ENCODE measurements at places on chromosomes 11 and 22.

- DNase-seq = no peak
These were observed 40.3 kb upstream of the SHISAL1 start for GRCh38 chr22:44353041-44353440.

DNA sequence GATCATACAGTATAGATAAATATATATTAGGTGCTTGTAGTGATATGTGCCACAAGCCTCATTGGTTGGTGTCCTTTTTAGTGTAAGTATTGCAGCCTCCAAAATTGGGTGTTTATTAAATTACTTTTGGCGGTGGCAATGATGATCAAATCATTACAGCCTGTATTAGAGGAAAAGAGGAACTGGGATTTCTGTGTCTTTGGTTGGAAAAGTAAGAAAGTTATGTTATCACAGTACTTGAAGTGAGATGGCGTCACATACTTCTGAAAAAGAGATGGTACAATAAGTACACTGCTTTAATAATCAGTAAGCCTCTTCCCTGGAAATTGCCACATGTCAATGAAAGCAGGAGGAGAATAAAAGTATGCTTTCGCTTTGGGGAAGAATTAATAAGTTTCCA, 523 bp upstream of the MPZL3 start:
- DNase-seq = no peak

- DNase-seq = no peak
These were observed at the start of gene SPDYC for GRCh38 chr11:65170058-65170534. TSS of gene SPDYC (plus strand) at chr11:65170233. CDS start at chr11:65171358, 1,125 bp downstream.

GRCh38 chr22:39814899-39815298, 78.7 kb downstream of the ENTHD1 start:
- DNase-seq = no peak

- no peak for DNase-seq
These were observed 126.5 kb downstream of the VPREB1 start for GRCh38 chr22:22371031-22371541.

DNA sequence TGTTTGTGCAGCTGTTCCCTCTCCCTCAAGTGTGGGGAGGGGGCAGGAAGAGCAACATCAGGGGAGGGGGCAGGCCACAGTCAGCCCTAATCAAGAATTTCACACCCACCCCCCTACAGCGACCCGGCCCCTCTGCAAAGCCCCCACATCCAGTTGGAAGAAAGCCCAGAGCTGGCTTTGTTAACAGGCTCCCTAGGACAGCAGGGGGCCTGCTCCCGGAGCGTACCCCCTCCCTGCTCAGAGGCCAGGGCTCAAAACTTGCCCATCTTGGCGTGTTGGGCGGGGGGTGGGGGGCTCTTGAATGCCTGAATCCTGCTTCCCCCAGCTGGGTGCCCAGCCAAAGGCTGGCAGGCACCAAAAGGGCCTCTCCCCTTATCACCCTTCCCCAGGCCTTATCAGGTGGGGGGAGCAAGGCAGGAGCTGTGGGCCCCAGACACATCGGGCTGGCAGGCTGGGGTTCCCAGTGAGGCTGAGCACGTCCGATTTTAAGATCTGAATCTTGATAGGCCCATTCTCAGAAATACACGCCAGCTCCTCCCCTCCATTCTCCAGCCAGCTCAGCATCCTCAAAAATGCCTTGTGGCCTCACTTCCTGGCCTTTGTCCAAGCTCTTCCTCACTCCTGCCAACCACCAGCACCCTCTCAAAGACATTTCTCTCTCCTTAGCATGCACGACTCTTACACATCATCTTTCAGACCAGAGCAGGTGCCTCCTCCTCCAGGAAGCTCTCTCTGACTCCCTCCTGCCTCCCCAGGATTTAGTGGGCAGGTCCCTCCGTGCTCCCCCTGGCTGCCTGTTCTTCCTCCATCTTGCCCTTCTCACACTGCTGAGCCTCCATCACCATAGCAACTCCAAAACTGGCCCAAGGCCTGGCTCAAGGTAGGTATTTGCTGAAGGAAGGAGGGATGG, 384.8 kb downstream of the MN1 start:
- no peak for DNase-seq

- DNase-seq = no peak
These were observed 5.0 kb downstream of the MPST start for GRCh38 chr22:37024339-37025157.

DNA sequence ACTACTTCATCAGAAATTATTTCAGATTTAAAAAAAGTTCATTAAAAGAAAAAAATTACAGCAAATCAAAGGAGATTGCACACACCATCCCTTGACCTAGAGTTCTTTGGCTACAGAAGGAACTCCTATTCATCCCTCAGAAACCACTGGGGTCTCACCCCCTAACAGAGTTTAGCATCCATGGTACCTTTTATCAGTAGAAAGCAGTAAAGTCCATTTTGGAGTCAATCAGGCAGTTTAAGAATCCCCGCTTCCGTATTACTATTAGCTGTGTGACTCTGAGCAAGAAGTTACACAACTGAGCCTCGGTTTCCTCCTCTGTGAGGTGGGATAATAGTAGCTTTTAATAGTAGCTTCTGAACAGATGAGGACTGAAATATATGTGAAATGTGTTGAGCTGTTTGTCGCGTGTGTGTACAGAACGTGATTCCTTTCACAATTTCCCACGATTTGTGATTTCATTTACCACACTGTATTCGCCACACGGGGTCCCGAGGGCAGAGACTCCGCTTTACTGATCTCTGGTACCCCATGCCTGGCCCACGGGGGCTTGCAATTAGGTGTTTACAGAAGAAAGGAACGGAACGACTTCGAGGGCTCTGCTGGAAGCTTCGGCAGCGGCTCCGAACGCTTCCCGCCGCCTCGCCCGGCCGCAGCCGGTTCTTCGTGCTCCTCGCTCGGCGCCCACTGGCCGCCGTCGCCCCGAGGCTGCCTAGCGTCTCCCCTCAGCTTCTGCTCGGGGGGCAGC, 72.5 kb upstream of the ZBED5 start:
- no peak for DNase-seq

GRCh38 chr22:40182231-40182835, 4.6 kb downstream of the TNRC6B start:
- DNase-seq = no peak

DNA sequence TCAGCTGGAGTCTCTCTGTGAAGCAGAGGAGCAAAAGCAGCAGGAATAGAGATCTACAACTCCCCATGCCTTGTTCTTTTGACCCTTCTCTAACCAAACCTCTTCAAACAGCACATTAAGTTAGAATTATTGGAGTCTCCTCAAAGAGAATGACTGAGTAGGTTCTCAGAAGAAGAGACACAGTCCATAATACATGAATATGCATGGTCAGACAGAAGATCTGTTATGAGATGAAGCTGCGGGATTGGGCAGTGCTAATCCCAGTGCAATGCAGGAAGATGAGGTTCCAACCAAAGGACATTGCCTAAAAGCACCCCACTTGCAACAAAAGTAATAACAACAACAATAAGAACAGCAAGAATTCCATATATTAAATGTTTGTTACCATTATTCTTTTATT, 887.9 kb upstream of the TENM4 start:
- no peak for DNase-seq

GRCh38 chr11:45412051-45412471, 125.9 kb upstream of the SYT13 start:
- no peak for DNase-seq

- DNase-seq = no peak
These were observed 44.9 kb downstream of the ARHGAP8 start for GRCh38 chr22:44797181-44797725.

DNA sequence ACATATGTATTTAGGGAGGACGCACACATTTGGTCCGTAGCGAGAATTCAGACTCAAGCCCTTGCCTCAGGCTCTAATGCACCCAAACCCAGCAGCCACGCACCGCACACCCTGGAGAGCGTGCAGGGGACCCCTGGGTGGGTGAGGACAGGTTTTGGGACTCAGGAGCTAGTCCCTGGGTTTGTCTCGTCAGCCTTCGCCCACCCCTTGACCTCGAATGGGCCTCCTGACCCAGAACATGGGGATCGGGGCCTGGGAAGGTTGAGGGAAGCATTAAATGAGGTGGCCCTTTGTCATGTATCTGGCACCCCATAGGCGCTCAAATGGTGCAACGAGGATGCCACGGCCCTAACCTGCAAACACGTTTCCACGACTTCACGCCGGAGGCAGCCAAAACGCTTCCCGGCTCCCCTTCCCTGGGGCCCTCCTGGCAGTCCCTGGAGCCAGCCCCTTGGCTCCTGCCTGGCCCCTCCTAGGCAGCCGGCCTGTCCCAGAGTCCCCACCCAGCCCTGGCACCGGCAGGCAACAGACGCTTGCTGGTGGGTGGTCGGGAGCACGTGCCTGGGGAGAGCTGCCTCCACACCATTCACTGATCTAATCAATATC, 5.5 kb upstream of the LINC01488 start:
- no peak for DNase-seq

DNA sequence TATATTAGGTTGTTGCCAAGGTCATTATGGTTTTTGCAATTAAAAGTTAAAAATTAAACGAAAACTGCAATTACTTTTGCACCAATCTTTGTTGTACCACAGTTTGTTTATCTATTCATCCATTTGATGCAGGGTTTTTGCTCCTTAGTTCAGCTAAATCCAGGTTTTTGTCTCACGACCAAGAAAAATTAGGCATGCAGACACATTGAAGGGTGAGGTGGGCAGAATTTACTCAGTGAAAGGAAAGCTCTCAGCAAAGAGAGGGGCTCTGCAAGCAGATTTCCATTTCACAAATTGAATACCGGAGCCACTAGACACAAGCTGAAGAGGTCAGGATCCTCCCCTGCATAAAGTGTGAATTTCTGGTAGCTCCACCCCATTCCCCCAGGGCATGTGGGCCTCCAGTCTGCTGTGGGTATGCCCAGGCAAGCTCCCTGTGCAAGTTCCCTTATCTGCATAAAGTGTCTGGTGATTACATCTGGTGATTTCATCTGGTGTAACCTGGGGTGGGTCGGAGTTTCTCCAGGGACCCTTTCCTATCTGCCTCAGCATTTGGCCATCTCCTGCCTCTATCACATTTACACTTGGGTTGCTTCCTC, 33.3 kb downstream of the APOL6 start:
- no peak for DNase-seq

- no peak for DNase-seq
These were observed 217.7 kb downstream of the MN1 start for GRCh38 chr22:27583856-27584255.

DNA sequence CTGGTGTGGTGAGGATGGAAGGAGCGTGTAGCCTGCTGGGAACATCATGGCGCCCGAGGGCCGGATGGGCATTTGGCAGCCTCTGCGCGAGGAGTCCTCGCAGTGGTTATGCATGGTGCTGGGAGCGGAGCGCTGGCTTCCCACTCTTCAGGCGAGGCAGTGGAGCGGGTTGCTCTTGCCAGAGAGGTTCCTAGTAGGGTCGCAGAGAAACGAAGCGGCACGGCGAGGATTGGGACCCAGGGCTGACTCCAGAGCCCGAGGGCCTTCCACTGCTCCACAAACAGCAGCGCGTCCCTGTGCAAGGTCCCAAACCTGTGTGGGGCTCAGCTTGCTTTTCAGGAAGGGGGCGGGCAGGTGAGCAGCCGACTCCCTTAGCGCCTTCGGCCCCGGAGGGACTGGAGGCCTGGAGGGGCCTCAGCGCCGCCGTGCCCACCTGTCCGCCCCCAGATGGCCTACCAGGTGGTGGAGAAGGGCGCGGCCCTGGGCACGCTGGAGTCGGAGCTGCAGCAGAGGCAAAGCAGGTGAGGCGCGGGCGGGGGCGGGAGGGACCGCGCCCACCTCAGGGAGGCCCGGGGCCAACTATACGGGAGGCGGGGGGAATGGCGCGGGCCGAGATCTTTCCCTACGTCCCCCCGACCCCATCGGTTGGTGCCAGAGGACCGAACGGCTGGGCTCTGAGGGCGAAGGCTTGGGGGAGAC, 7.2 kb downstream of the ATG16L2 start:
- no peak for DNase-seq

GRCh38 chr11:128552783-128553661, 34.3 kb downstream of the ETS1 start:
- no peak for DNase-seq

GRCh38 chr11:13687271-13687670, 18.8 kb downstream of the FAR1 start:
- no peak for DNase-seq

- no peak for DNase-seq
These were observed 384.8 kb downstream of the TMEM135 start for GRCh38 chr11:87422566-87422965.

DNA sequence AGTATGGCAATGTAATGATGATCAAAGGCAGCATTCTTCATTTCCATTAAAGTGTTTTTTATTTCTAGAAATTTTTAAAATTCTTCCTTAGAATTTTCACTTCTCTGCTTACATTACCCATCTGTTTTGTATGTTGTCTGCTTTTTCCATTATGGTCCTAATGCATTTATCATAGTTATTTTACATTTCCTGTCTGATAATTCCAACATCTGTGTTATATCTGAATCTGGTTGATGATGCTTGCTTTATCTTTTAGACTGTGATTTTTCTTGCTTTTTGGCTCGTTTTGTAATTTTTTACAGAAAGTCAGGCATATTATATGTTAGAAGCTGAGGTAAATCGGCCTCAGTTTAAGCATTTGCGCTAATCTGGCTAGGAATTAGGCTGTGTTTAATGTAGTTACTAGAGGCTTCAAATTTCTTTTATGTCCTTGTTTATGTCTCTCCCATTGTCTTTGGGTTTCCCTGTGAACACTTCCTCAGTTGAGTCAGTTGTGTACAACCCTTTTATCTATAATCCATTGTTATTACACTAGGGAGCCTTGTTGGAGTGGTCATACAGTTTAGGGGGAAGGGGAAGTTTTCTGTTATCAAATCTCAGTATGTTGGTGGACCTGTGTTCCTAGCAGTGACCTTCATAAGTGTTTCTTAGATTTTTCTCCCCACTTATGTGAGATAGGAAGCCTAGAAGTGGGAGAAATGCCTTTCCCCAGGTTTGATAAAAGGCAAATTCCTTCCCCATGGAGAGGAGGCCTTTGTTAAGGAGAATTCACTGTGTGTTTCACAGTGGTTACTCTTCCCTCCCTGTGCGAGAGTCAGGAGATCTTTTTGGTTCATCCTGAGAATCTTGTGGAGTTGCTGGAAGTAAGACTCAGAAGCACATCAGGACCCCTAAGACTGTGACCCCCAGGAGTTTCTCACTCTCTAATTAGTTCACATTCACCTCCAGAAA, 437.5 kb downstream of the INSC start:
- DNase-seq = no peak

DNA sequence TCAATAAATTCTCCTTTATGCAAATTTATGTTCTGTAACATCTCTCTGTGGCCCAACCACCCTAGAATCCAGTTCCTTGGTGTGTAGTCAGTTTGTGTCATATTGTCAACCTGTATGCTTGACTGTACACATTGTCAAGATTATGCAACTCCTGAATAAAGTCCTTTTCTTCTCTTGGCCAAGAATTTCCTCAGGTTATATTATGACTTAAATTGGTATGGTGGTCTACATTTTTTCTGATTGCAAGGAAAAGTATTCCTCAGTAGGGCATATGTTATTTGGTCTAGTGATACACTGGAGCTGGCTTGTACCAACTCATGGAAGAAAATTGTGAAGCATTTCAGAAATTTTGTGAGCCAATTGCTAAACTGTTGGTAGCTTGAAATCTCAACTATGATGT, 482.8 kb upstream of the CHORDC1 start:
- no peak for DNase-seq

- no peak for DNase-seq
These were observed 214.6 kb downstream of the NTM start for GRCh38 chr11:131584785-131585592.

Measured in stimulated activated CD4-positive, alpha-beta T cell treated with anti-CD3 and anti-CD28 coated beads, TNF-alpha, amount 100 ng/mL, for 4 hours (primary cell).